ENCODE measurements at places on chromosomes 11 and 22.

GRCh38 chr11:118842369-118842768 is 41.3 kb upstream of the CXCR5 start:
- DNase-seq: no peak

DNA sequence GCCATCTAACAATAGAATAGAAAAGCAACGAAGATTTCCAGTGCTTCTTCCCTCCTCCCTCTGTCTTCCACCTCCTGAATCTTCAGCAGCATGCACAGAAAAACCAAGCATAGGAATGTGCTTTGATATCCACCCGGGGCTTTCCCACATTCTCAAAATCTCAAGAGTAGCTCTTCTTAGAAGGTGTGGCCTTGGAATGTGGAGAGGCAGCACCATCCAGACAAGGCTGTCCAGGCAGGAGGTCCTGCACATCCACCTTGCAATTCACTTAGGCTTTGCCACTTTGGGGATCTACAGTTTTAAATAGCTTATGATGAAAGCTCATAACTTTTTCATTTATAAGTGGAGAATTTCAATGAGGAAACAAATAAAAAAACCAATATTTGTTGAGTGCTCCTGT is 72.9 kb downstream of the KIRREL3 start:
- no peak for DNase-seq

DNA sequence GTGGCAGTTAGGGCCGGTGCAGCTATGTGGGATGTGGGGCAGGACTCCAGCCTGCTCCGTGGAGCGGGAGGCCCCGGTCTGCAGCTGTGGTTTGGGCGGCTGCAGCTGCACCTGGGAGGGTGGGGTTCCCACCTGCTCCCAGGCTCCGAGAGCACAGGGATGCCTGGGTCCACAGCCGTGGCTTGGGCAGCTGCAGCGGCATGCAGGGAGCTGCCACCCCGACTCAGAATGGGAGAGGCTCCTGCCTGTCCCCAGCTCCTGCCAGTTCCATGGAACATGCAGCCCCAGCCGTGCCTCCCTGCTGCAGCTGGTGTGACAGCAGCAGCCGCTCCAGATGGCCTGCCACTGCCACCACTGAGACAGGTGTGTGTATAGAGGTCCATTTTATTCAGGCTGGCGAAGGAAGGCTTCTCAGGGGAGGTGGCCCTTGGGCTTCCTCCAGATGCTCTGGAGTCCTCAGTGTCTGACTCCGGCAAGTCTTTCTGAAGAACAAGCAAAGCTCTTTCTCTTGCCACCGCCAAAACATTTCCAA is 21.8 kb upstream of the UPK3A start:
- DNase-seq: no peak

- DNase-seq: no peak
These were observed 48.7 kb downstream of the CYTH4 start for GRCh38 chr22:37331034-37331428.

- DNase-seq: no peak
These were observed 27.7 kb upstream of the PPP2R1B start for GRCh38 chr11:111793863-111794262.

- no peak for DNase-seq
These were observed 7.4 kb downstream of the CD82 start for GRCh38 chr11:44572884-44573283.

DNA sequence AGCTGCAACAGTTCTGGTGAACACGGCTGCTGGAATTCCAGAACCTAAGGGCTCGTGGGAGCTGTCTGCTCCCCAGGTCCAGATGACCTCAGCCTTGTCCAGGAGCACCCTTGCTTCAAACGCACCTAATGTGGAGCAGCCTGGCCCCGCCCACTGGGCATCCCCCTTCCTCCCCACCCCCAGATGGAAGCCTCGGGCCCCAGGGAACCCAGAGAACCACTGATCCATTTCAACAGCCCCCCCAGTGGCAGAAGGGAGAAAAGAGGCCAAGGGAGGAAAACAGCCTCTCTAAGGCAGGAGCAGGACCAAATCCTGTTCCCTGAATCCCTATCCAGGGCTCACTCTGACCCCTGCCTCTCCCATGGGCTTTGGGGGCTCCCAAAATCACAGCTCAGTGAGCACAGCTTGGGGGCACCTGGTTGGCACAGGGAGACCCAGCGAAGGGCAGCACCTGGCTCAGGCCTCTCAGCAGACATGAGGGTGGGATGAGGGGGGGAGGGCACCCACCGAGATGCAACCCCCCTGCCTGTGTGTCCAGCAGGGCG is 1.2 kb downstream of the CYTH4 start:
- no peak for DNase-seq

GRCh38 chr22:48320048-48320682 is 1507.5 kb downstream of the BRD1 start:
- no peak for DNase-seq

DNA sequence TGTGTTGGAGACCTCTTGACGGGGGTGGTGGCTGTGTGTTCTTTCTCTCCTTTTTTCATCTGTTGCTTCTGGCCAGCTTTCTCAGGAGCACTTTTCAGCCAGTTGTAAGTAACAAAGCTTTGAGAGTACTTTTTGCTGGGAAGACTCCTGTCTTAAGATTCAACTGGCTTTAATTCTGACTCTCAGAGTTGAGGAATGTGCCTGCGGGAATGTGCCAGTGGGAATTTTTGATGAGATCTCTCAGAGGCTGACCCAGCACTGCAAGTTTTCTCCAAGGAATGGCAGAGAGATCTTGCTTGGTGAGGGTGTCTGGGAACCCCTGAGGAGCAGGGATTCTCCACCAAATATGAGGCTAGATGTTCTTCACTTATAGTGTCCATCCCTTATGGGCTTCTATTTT is 91.6 kb upstream of the OR9Q1 start:
- DNase-seq: no peak

- DNase-seq: no peak
These were observed 43.6 kb downstream of the MAPK1 start for GRCh38 chr22:21823740-21824444.

GRCh38 chr22:49788504-49788903 is 39.2 kb downstream of the BRD1 start:
- no peak for DNase-seq

DNA sequence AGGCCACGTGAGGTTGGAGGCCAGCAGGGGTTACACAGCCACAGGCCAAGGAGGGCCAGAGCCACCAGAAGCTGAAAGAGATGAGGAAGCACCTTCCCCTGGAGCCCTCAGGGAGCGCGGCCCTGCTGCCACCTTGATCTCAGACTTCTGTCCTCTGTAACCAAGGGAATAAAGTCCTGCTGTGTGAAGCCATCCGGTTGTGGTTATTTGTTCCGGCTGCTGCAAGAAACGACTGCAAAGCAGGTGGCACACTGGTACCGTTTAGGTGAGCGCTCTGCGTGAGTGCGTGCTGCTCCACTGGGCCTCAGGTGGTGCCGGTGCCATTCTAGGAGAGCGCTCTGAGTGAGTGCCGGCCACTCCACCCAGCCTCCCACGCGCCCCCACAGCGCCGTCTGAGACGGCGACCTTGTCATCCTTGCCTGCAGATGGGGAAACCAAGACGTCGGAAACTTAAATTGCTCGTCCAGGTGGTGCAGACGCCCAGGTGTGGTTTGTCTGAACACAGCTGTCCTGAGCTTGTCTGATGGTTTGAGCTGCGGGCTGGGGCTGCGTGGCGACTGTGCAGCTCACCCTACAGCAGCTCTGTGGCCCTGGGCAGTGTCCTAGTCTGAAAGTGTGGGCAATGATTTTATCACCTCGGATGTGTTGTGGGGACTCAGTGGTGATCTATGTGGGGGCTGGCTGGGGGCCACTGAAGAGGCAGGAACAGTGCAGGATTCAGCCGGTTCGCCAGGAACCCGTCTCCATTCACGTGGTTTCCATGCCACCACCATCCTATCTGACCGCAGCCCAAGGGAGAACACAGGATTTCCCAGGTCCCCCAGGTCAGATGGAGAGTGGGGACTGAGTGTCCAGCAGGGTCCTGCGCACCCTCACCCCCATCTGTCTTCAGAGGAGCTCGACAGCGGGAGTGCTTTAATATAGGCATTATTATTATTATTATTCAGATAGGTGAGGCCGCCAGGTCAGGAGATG is 4.6 kb upstream of the MRGPRG start:
- DNase-seq: peak; percentile 25

- DNase-seq: no peak
These were observed 875.6 kb downstream of the METTL15 start for GRCh38 chr11:28983780-28984179.

- DNase-seq: no peak
These were observed 14.5 kb downstream of the LRRC32 start for GRCh38 chr11:76656050-76656531.

DNA sequence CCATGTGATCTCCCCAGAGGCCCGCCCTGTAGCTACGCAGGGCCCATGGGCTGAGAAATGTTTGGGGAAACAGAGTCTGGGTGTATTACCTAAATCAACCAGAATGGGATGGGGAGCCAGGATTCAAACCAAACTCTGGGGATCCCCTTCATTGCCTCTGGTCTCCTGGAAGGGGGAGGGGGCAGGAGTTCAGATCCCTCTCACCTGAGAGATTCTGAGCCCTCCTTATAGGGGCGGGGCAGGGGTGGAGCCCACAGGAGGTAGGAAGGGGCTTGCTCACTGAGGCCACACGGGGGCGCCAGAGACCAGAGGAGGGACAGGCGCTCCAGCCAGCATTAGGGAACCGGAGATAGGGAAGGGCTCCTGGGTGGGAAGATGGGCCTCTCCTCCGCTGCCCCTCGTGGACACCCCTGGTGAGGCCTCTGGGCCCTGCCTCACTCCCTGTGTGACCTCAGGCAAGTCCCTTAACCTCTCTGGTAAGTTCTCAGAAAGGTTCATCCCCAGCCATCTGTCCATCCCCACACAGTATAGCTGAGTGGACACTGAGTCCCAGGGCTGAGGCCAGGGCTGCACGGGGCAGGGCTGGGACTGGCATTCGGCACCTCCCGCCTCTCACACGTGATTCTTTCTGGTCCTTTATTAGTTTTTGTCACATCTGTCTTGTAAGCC is 2.7 kb upstream of the CDC42BPG start:
- peak; percentile 88 for DNase-seq

DNA sequence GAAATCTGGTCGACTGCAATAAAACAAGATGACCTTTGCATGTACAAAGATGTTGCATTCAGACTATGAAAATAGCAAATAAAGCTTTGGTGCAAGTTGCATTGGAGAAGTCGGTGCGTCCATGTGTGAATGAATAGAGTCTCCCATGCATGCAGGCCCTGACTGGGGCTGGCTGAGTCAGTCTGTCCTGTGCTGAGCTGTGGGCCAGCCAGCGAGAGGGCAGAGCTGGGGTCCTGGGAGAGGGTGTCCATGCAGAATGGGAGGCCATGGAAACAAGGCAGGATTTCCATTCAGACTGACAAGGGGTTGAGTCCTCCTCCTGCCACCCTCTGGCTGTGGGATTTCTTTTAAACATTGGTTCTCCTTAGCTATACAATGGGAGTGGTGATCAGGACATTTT is 2.3 kb upstream of the CRYBB3 start:
- no peak for DNase-seq

DNA sequence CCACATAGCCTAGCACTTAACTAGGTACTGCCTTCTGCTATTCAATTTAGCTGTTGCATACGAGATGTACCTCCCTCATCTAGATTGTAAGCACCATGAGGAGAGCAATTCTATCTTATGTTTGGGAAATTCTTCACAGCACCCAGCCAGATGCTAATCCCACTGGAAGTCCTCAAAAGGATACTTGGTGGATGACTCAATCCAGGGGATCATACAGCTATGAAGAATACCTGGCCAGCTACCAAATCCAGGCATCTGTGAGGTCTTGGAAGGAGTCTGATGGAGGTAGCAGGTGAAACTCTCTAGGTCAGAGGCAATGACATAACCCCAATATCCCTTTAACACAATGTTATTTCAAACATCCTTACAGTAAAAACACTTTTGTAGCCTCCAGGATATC is 167.8 kb upstream of the NCAM1 start:
- DNase-seq: no peak

DNA sequence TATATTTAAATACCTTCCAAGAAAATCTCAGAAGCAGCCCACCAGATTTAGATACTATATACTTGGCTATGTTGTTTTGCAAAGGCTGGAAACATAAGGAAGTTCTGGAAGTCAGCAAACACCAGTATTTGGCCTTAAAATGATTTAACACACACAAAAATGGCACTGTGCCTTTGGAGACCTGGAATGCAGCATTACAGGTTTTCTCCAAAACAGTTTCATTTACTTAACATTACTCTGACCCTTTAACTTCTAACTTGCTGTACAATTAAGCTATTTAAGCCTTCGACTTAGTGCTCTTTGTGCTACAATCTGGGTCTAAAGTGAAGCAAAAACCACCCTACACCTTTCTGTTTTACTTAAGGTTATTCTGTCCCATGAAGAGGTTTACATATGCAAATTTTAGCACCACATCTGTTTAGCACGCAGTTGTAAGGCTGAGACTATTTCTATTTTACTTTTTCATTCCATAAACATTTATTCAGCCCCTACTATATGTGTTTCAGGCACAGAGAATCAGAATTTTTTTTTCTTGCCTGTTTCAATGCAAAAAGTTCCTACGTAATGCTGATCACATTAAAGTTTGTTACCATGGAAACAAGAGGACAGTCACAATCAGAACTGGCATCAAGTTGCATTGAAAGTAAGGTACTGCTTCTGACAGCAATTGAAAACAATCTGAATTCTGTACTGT is 70.3 kb downstream of the MAML2 start:
- no peak for DNase-seq

DNA sequence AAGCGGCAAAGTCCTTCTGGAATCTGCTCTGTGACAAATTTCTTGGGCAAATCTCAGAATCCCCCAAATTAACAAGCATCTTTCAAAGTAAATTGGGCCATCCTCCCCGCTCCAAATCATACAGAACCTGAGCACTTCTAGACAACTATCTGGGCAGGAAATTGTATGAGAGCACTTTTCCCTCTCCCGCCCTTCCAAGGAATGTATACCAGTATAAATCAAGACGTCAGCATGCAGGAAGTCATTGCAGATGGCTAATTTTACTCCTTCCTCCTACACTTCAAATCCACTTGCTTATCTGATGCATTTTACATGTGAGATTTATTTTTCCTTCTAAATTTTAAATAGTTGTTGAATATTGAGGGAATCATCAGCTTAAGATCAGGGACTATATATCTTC is 52.1 kb downstream of the NTM start:
- no peak for DNase-seq

DNA sequence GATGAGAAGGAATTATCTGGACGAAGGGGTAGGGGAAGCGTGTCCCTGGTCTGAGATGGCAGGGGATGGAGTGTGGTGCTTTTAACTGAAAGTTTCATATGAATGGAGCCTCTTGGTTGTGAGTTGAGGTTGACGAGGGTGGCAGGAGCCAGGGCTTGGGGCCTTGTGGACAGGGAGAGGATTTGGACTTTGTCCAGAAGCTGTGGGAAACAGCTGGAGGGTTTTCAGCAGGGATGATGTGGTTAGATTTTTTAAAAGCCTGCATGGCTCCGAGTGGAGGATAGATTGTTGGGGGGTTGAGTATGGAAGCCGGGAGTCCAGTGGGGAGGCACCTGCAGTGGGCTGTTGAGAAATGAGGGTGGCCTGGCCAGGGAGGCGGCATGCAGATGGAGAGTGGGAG is 24.8 kb downstream of the MYO7A start:
- peak; percentile 56 for DNase-seq

DNA sequence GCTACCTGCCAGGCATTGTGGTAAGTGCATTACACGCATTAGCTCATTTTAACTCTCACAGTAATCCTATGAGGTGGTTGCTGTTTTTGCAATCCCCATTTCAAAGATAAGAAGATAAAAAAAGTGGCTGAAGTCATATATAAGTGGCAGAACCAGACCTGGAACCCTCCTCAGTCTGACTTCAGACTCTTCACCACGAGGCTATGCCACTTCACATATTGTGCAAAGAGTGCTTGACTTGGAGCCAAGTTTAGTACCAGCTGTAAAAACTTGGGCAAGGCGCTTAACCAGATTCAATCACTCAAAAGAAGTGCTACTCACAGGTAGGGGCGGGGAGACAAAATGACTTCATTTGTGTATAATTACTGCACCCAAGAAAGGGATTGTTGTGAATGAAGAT is 15.3 kb downstream of the BPIFC start:
- DNase-seq: peak; percentile 83
